ENCODE measurements at places on chromosomes 12 and 14.

DNA sequence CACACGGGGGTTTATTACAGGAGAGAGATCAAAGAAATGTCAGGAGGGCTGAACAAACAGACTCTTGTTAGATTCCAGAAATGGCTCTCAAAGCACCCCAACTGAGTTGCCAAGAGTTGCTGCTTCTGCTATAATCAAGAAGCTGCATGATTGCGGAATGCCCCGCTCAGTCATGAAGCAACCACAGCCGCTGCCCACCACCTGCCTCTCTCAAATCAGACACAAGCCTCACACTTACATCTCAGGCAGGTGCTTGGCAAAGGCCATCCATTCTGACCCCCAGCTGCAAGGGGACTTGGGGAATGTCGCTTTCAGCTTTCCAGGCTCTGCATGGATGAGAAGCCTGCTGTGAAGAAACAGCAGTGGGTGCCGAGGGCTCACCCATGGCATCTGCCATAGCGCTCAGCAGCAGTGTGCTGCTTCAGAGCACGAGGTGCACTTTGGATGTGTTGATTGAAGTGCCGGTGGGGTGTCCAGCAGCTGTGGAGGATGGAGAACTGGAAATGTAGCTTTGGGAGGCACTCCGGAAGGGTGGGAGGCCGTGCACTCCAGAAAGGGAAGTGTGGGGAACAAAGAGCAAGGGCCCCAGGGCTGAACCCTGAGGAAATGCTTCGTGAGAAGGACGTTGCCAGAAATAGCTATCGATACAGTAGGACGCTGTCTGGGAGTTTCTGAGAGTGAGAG is 37.7 kb downstream of the LRRC74A start:
- DNase-seq, result no peak

DNA sequence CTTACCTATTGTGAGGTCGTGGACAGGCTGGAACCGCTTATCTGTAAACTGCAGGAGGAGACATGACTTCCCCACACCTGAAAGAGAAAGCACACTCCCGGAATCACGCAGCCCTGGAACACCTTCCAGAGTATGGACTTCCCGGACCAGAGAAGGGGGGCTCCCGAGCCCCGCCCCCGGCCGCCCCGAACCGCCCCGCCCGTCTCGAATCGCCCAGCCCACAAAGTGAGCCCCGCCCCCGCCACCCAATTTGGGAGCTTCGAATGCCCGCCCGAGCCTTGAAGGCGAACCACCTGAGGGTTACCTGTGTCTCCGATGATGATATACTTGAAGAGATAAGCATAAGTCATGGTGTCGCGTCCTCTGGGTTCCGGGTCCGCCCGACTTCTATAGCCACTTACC is 235 bp downstream of the RAB2B start:
- DNase-seq, result no peak

- peak; percentile 86 for DNase-seq
Measured at GRCh38 chr12:57452181-57452936, 2.7 kb upstream of the INHBE start.

GRCh38 chr14:81550001-81550637 is 16.5 kb upstream of the SEL1L start:
- DNase-seq, result no peak

GRCh38 chr14:68144051-68144681 is 324.6 kb downstream of the RAD51B start:
- DNase-seq, result no peak

DNA sequence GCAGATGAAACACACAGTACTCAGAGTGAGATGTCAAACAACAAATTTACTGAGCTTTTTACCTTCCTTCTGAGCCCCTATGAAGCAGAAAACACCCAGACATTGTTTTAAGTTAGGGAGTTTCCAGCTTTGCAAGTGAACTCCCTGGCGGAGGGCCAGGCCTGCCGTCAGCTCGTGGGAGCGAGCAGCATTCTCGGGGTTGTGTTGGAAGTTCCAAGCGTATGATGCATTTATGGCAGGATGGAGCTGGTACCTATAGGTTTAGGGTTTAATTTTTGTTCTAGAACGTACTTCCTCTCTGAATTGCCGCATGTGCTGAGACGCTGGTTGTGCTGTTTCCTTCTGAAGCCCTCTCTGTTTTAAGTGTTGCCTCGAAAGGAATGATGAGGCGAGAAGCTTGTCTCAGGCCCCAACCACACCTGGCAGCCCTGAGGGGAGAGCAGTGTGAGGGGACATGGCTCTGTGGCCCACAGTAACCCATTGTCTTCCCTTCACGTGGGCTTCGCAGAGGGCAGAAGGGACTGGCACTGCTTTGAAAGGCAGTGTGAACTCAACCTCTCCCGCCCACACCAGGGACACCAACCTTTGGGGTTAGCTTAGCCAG is 76.6 kb downstream of the SSPN start:
- DNase-seq, result peak; percentile 93

- no peak for DNase-seq
Measured at GRCh38 chr14:52825085-52825484, 33.7 kb upstream of the GNPNAT1 start.

DNA sequence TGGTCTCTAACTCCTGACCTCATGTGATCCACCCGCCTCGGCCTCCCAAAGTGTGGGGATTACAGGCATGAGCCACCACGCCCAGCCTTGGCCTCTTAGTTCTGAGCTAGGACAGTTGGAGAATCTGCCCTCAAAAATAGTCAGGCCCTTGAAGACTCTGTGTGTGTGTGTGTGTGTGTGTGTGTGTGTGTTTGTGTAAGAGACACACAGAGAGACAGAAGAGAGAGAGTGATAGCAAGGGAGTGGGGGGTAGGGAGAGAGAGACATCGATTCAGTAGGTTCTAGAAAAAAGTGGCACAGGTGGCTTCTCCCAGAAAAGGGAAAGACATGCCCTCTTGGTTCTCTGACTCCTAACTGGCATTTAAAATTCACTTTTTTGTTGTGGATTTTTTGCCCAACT is 5.4 kb downstream of the HNF1A start:
- DNase-seq, result no peak

DNA sequence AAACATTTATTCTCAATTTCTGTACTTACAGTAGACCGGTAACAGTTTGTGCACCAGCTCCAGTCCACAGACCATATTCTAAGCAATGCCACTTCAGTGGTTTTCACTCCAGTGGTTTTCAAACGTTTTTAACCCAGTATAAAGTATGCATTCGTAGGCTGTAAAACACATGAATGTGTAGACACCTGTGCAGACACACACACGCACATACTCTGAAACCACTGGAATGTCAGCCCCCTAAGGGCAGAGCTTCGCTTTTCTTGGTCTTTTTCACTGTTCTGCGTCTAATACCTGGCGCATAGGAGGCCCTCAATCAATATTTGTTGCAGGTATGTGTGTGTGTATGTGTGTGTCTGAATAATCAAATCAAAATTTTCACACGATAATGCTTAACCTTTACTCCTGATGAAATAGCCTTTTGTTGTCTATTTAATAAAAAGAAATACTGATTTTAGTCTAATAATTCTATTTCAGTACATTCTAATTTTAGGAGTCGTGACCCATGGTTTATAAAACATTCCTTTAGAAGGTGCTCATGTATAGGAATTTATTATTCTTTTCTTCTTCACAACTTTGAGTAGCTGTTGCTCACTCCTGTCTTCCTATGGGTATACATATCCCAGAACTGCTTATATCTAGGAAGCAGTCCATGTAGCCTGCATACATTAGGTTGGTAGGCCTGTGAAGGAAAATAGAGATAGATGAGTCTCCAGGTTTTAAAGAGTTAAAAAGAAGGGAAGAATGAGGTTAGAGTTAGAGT is 73.6 kb upstream of the REP15 start:
- DNase-seq, result peak; percentile 43

DNA sequence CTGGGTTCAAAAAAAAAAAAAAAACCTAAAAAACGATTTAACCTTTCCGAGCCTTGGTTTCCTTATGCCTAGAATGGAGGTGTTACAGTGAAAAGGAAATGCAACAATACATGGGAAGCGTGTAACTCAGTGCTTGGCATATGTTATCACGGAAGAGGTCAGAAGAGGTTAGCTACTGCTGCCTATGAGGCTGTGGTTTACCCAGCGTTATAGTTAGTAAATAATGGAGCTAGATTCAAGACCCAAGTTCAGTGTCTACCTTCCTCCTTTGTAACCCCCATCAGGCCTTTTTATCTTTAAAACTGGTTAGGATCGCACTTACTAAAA is 839 bp downstream of the IFT43 start:
- DNase-seq, result peak; percentile 31

DNA sequence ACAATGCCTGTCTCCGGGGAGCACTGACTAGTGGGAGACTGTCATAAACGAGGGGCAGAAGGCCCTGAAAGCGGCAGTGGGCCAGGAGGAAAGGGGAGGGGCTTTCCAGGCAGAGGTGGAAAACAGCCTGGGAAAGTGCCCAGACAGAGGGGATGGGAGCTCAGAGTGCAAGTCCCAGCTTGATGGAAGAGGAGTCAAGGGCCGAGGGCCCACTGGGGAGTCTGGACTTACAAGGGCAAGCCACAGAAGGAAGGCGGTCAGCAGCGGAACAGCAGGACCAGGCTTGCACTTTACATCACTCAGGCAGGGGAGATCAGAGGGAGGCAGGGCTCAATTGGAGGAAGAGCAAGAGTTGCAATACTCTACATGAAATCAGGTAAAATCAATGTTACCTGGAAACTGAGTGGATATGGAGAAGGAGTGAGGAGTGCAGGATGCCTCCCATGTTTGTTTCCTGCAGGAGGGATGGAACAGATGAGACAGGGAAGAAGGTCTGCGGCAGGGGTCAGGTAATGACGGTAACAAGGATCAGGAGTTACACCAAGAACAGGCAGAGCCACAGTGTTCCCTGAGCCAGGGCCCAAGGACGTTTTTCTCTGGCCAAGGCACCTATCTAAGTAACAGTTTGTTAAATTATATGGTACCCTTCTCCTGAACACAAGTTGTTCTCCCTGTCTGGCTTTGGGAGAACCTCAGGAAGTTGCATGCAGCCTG is 23.8 kb downstream of the PXN start:
- DNase-seq, result no peak

DNA sequence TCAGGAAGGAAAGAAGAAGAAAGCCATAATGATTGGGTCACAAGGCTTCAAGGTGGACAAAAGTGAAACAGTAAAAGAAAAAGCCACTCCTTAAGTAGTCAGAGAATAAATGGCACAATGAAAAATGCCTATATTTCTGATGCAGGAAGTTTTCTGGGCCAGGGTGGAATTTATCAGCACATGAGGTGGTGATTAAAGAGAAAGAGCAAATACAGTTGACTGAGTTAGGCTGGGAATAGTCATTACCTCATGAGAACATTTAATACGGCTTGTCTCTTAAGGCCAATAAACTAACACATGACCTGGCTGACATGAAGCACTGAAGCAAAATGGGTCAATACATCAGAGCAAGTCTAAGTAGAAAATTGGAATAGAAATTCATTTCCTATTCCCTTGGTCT is 499.7 kb downstream of the TMTC2 start:
- DNase-seq, result no peak

DNA sequence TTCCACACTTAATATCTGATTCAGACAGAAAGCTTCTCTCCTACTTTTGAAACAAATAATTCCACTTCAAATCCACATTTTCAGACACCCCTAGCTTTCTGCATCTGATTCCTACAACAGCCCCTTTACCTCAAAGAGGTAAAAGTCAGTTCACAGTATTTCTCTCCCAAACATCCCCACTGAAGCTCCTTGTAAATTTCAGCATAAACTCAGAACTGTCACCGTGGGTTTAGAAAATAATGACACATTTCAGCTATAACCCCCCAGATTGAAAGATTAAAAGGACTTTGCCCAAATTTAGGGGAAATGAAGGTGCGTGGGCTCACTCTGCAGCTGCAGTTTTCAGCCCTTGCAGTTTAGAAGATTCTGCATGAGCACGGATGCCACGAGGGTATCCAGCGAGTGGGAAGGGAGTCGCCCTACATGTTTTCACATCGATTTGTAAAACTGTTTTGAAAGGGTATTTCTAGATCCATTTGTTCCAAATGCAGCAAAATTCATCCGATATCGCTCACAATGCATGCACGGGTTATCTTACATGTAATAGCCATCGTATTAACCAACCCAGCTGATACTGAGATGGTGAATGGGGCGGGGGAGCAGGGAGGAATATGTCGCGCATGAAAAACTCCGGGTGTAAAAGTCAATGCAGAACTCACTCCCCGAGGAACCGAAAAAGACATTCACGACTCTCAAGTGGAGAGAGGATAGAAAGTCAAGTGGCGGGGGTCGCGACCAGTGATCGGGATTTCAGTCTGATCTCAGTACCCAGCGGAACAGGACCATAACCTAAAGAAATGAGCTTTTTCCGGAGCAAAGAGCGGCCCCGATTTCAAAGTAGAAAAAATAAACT is 5.0 kb upstream of the CCND2 start:
- no peak for DNase-seq

- DNase-seq, result peak; percentile 44
Measured at GRCh38 chr12:53221203-53222080, 10.6 kb downstream of the RARG start.

DNA sequence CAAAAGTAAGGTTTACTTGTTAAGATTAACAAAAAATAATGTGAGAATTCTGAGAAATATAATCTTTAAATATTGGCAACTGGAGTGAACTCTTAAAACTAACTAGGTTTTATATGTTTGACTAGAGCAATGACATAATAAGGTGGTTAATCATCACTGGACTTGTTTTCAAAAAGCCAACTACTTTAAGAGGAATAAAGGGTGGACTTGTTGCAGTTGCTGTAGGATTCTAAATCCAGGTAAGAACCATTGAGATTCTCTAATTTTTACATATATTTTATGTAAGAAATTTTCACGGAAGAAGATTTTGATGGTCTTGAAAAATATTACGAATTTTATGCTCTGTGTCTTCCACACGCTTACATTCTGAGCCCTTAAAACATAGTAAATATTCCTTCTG is at the start of gene SLCO1B1:
TSS of gene SLCO1B1 (plus strand) at position 197 of the 400 bp plus-strand sequence. CDS start 10,381 bp downstream, outside the sequence.
- no peak for DNase-seq

- peak; percentile 67 for DNase-seq
Measured at GRCh38 chr12:779745-780734, 27.7 kb downstream of the WNK1 start.

GRCh38 chr12:82665142-82665923 is 21.4 kb upstream of the TMTC2 start:
- DNase-seq, result no peak

DNA sequence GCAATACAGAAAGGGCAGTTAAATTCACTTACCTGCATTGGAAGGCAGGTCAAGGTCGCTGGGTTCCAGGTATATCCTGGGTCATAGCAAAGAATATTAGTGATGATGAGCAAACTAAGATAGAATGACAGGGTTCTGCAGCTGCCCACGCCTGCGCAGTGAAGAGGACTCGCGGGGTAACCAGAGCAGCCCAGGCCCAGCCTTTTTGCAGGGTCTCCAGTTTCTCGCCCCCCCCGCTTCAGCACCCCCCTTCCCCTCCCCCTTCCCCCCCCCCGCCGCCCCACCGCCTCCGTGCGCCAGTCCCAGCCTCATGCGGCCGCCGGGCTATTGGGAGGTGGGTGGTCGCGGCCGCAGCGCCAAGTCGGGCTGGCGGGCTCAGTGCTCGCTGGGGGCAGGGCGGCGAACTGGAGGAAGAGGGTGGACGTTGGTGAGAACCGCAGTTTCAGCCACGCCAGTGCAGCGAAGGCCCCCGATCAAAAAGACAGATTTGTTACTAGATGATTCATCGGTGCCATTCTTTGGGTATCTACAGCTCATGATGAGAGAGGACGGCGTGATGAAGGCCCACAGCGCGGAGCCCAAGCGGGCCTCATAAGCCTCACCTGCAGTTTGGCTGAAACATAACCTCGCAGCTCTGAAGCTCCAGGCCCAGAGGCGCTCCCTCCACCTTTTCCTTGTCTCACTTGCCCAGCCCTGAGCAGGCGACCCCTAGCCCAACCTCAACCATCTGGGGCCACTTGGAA is 20.2 kb downstream of the SLC2A3 start:
- DNase-seq, result no peak
